ENCODE measurements at places on chromosomes 6 and 20.

GRCh38 chr6:51474022-51474975 lies 613.1 kb downstream of the PKHD1 start:
- no peak for DNase-seq

- DNase-seq, result no peak
Measured at GRCh38 chr6:22411376-22412105, 114.7 kb upstream of the PRL start.

GRCh38 chr6:73041051-73041450 lies 184.2 kb downstream of the KHDC1L start:
- DNase-seq, result no peak

GRCh38 chr20:19601126-19601810 lies 156.8 kb upstream of the RIN2 start:
- no peak for DNase-seq

- DNase-seq, result no peak
Measured at GRCh38 chr20:50245498-50246366, 55.1 kb downstream of the CEBPB start.

GRCh38 chr20:6769903-6770785 lies 2.7 kb downstream of the BMP2 start:
- DNase-seq, result no peak

- no peak for DNase-seq
Measured at GRCh38 chr6:110520992-110521543, 44.7 kb upstream of the SLC22A16 start.

- DNase-seq, result no peak
Measured at GRCh38 chr20:9884061-9884460, 45.2 kb upstream of the PAK5 start.

- DNase-seq, result no peak
Measured at GRCh38 chr20:57655809-57656155, 35.6 kb upstream of the ZBP1 start.

DNA sequence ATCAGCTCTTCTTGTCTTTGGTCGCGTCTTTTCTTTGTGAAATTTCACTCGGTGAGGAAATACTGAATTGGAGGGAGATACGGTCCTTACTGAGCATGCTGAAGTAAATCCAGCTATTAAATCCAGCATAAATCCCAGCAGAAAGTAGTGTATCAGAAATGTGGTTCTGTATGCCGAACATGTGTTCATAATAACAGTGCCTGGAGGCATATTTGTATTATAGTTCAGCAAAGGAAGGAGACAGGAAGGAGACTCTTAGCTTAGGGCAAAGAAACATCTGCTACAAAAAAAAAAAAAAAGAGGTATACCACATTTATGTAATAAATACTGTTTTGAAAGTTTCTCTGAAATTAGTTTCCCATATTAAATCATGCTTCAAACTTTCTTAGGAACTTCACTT lies 211.8 kb downstream of the PLCB4 start:
- DNase-seq, result no peak

- peak; percentile 5 for DNase-seq
Measured at GRCh38 chr6:168278904-168279303, 40.7 kb downstream of the DACT2 start.

GRCh38 chr20:46004889-46005473 lies 3.7 kb upstream of the MMP9 start:
- no peak for DNase-seq

DNA sequence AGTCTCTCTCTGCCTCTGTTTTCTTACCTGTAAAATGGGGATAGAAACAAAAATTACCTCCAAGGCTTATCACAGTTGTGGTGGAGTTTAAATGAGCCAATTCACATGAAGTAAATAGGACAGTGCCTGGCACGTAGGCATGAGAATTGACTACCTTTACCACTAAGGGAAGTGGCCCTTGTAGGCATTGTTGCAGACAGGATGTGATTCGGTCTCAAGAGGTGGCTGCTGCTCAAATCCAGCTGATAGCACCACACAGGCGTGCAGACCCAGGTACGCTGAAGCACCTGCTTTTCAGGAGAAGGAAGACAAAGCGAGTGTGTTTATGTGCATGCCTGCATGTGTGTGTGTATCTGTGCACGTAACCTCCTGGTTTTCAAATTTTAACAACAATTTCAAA lies 108.6 kb downstream of the EYA2 start:
- DNase-seq, result no peak

DNA sequence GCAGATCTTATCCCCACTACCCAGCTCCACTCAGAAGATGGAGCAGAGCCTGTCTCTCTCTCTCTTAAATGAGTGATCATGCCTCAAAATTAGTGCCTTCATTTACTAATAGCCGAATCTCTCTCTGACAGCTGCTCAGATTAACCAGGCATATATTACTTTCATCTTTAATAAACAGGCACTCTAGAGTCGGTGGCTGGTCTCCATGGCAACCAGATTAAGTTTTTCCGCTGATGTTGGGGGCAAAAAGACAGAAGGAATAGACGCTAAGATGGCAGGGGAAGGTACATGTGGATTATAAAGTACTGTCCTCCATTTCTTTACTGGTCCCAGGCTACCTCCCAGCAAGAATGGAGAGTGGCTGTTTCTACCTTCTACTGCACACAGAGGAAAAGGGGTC lies 121.6 kb downstream of the QRSL1 start:
- DNase-seq, result no peak

- DNase-seq, result no peak
Measured at GRCh38 chr20:44637522-44638372, 13.8 kb downstream of the ADA start.

- no peak for DNase-seq
Measured at GRCh38 chr6:3522561-3523260, 65.9 kb upstream of the SLC22A23 start.
